Left lobe of liver (tissue), 2 donors: ENCODE measurements at places on chromosomes 5 and 9.

DNA sequence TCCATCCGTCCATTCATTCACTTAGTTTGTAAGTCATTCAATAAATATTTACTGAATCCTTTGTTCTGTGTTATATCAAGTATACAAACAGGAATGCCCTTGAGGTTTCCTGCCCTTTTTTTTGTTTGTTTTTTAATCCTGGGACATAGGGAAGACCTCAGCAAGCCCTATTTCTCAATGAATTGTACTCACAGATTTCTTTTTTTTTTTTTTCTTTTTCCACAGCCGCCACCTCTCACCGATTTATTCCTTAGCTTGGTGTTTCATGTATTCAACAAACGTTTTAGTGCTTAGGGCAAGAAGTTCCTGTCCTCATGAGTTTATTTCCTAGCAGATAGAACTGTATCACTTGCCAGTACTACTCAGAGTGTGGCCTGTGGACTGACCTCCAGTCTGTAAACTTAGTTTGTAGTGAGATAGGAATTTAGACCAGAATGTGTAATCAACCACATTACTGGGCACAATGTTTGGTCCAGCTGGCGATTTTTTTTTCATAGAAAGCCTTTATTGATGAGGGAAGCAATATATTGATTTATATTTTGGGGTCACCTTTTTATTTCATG is 35.4 kb upstream of the C5orf47 start:
- DNase-seq = no peak

DNA sequence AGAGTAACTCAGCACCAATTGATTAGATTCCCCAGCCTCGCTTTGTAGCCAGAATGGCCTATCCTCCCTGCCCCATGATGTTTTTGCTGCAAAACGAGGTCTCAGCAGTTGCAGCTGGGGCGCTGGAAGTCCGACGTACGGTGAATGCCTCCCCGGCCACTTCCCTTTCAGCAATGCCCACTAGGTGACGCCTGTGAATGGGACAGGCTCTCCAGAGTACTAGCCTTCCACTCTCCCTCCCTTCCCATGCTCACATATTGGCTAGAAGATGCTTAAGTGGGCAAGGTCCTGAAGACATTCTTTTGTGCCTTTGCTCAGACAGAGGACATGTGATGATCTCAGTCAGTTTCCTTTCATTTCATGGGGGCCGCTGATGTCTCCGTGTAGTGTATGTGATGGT is 50.8 kb downstream of the DMRT2 start:
- DNase-seq = peak; percentile 65

GRCh38 chr9:108049026-108049607 is 559.5 kb upstream of the KLF4 start:
- DNase-seq = no peak

GRCh38 chr9:16640649-16641048 is 229.8 kb downstream of the BNC2 start:
- no peak for DNase-seq

DNA sequence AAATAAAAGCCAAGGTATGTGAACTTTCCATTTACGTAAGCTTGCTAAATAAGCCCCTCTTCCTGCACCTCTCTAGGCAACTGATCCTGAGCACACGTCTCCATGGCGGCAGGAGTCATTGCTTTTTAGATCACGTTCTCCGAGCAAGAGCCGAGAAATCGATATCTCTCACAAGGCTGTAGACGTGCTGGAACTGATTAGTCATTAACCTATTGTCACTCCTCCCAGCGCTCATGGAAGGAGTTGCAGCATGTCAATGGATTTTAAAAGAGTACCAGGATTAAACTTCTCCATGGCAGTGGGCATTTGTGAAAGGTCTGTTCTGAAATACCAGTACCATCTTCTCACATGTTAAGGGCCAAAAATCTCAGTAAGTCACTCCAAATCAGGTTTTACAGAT is 4.7 kb upstream of the ADCY2 start:
- no peak for DNase-seq

GRCh38 chr5:126754609-126755008 is 22.3 kb upstream of the LMNB1 start:
- no peak for DNase-seq

- DNase-seq = no peak
These were observed 3.4 kb downstream of the KCNT1 start for GRCh38 chr9:135705376-135705775.

DNA sequence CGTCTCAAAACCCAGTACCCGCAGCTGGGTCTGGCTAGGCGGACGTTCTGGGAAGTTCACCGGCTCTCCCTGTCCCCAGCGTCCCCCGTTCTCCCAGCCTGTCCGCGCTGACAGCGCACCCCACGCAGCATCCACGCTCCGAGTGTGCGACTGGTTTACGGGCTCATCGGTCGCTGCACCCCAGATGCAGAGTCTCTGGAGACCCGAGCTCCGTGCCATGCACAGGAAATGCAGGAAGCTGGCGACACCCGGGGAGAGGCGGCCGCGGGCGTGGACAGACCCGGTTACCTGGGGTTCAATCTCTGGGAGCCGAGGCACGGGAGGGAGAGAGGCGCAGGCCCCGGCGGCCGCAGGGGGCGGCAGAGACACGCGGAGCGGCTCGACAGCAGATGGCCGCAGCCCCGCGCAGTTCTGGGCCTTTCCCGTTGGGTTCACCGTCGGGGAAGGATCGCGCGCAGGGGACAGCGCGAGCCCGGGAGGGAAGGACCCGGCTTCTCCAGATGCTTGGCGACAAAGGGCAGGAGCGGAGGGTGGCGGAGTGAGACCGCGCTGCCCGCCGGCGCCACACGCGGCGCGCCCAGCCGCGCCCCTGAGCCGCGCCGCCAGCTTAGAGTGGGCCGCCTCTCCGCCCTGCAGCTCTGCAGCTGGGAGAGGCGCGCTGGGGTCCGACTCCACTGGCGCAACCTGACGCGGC is 558 bp downstream of the SHROOM1 start:
- DNase-seq = peak; percentile 86

- no peak for DNase-seq
These were observed 134.9 kb downstream of the MRPS30 start for GRCh38 chr5:44943647-44944046.

- DNase-seq = no peak
These were observed 56.4 kb downstream of the BHMT start for GRCh38 chr5:79168031-79168430.

DNA sequence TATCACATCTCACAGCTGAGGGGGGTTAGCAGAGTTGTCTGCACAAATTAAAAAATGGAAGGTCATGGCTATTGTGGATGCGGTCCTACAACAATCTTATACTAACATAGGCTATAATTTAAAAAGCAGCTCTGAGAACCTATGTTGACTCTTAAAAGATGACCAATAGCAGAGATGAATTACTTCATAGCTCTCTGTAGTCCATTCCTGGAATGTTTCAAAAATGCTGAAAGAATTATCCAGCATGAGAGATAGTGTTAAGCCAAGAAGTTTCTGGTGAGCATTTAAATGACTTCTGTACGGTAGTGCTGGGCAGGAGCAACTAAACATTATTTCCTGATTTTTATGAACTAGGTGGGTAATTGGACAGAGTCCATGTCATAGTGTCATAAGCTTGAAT is 218.2 kb upstream of the NUDT12 start:
- no peak for DNase-seq

DNA sequence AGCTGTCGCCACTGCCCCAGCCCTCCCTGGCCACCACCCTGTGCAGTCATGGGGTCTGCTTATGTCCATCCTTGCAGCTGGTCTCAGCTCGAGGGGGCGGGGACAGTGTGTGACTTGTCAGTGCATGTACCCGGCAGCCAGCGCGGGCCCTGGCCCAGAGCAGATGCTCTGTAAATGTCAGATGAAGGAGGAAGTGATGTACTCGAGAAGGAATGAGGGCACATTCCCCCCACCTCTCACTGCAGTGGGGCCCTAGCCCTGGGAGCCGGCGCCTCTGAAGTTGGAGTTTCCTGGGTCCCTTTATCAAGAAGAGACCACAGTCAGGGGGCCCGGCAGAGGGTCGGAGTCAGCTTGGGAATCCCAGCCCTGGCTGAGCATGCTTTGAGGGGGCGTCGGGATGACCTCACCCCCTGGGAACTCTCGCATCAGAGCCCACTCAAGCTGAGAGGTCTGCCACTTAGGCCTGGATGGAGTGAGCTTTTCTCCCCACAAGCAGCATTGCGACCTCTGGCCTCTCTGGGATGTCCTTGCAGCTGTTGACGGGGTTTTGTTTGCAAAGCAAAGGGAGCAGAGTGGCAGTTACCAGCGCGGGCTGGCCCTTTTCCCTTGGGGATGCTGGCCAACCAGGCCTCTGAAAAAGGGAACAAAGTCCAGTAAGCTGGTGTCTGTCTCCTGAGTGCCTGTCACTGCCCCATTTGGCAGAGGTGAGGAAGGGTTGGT is 19.0 kb downstream of the NEURL1B start:
- peak; percentile 96 for DNase-seq

DNA sequence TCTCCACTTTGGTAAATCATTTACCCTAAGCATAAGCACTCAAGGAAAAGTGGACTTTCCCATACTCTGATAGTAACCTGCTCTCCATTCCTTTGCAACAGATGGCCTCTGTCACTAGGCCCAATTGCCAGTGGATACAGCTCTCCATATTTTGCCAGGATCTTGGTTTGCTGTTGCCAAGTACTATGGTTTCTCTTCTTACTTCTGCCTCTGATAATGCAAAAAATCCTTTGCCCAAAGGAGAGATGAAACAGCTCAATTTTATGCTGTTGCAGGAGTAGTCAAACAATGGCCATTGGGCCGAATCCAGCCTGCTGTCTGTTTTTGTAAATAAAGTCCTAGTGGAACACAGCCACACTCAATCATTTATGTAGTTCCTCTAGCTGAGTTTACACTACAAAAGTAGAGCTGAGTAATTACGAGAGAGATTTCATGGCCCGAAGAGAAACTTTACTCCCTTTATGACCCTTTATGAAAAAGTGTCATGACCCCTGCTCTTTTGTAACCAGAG is 92.5 kb downstream of the HTR4 start:
- no peak for DNase-seq

GRCh38 chr5:123700624-123701287 is 188.8 kb downstream of the CSNK1G3 start:
- no peak for DNase-seq

DNA sequence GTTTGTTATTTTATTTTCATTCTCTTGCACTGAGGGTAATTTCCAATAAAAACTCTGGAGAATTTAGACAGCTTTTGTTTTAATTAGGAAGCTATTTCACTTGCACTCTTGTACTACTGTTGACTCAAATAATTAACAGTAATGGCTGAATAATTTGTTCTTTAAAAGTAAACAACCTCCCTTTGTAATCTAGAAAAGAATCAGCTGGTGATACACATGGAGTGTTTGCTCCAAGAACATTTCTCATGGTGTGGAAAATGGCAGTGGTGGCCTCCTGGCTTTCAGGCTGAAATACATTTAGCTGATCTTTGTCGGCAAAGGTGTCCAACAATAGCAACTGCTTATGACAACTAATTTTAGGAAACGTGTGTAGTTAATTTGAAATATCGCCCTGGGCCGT is 129.4 kb downstream of the C9orf152 start:
- no peak for DNase-seq

DNA sequence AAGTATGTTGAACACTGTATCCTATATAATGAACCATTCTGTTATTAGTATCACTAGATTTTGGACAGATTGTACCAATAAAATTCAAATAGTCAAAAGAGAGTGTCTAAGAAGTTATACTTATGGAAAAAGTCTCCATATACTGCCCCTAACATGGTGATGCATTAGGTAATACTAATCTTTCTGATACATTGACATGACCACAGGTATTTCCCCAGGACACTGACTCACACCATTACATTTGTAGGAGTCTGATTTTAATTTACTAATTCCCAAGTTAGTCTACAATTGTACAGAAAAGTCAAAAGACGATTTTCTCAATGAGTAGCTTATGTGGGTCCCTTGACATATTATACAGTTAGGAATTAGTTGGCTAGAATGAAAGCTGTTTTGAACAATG is 593.8 kb downstream of the ISL1 start:
- DNase-seq = no peak
